Stimulated activated CD8-positive, alpha-beta memory T cell treated with anti-CD3 and anti-CD28 coated beads, Interleukin-15, amount 100 ng/mL, for 48 hours (primary cell): ENCODE measurements at places on chromosomes 1 and 21.

GRCh38 chr1:48760857-48761256, 15.8 kb downstream of the BEND5 start:
- no peak for DNase-seq

DNA sequence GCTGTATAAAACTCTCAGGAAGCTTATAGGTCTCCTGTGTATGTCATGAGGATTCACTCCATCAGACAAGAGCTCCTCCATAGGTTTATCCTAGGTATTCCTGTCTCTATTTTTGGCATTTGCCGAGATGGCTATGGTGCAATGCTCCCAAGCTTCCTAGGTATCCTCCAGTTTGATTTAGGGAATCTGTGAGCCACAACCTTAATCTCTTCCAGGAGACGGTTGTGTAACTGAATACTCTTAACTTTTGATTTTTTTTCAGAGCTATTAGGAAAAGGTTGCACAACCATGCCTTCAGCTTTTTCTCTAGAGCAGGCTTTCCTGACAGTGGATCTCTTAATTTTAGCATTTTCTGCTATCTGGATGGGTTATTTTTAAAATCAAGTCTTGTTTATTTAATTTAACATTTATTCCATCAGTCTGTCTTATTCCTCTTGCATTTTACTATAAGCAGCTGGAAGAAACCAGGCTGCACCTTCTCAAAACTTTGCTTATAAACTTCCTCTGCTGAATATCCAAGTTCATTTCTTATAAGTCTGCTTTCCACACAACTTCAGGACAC, 69.4 kb upstream of the BACE2 start:
- DNase-seq: no peak

GRCh38 chr1:31645274-31645568, 545 bp upstream of the PEF1 start:
- DNase-seq: no peak

DNA sequence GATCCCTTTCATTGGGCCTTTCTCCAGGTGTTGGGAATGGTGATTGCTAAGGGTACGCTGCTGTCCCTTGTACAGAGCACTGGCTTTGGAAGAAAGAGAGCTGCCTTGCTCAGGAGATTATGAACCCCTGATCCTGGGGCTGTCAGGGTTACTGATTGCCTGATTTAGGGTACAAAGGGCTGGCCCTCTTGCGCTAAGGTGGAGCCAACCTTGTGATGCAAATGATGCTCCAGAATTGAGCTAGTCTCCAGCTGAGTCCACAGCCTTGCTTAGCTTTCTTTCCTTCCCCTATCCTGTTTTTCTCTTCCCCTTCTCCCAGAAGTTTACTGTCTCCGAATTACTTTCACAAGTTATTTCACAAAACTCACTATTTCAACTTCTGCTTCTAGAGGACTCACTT, 334.7 kb downstream of the AMY1C start:
- DNase-seq: no peak

DNA sequence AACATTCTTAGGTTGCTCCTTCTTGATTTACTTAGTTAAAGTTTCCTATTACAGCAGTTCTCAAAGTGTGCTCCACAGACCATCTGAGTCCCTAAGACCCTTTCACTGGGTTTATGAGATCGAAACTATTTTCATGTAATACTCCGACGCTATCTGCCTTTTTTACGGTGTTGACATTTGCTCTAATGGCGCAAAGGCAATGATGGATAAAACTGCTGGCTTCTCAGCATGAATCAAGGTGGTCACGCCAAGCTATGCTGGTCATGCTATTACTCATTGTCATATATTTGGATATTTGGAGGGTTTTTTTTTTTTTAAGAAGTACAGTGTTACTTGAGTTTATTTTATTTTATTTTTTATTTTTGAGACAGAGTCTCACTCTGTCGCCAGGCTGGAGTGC, 235.1 kb downstream of the KIF26B start:
- DNase-seq: no peak

DNA sequence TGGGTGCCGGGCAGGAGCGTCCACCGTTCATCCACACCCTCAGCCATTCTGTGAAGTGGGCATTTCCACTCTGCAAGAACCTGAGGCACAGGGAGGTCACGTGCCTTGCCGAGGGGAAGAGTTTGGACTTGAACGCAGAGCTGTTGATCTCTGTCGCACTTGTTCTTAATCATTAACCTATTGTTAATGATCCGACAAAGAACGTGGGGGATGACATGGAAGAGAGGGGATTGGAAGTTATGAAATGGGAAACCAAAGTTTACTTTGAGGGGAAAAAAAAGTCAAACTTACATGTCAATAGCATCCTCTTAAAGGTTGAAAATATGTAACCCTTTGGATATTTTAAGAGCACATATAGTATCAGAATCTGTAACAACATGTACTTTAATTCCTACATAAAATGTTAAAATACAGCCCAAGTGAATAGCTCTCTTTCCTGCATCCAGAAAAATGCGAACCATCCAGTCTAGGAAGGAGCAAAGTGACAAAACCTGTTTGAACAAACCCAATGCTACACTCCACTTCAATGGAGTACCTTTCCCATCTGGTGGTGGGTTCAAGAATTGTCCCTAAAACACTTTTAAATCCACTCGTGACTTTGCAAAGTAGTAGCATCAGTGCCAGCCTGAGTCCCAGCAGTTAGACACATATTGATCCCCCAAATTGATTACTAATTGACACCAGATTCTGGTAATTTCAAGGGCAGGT, 75.5 kb downstream of the SETD4 start:
- no peak for DNase-seq

GRCh38 chr1:200161801-200162200, 134.3 kb downstream of the NR5A2 start:
- no peak for DNase-seq

GRCh38 chr1:57966340-57966739, 542.5 kb upstream of the DAB1 start:
- DNase-seq: no peak

DNA sequence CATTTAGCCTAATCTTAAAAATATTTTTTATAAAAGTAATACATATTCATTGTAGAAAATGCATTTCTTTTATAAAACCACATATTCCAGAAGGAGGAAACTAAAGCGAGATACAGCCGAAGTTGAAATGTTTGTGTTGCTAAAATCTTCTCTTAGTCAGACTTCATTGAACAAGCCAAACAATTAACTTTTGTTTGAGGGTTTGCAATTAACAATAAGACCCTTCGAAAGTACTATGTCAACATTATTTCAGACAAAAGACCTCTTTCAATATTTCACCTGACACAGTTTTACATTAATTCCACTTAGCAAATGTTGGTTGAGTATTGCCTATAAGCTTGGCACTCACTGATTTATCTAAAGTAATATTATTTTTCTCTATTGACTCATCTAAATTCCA, 354.0 kb upstream of the ADAMTS5 start:
- no peak for DNase-seq

DNA sequence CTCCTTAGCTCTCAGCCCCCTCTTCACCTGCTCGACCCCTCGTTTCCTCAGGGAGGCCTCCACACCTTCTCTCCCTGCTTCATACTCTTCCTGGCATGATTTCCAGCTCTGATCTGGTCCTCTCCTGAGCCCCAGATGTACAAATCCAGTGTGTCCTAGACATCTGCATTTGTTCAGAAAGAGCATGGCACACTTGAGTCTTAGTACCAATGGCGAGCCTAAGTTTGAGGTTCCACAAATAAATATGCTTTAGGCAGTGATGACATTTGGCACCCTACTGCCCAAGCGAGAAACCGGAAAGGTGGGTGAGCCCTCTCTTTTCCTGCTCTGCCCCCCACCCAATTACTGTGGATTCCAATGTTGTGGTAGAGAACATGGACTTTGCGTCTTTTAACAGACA, 34.0 kb downstream of the ATP1A1 start:
- no peak for DNase-seq

- DNase-seq: no peak
Observed at GRCh38 chr1:103959565-103959964, 209.9 kb downstream of the AMY1C start.

- no peak for DNase-seq
Observed at GRCh38 chr1:39995973-39996393, 41.0 kb downstream of the MFSD2A start.

DNA sequence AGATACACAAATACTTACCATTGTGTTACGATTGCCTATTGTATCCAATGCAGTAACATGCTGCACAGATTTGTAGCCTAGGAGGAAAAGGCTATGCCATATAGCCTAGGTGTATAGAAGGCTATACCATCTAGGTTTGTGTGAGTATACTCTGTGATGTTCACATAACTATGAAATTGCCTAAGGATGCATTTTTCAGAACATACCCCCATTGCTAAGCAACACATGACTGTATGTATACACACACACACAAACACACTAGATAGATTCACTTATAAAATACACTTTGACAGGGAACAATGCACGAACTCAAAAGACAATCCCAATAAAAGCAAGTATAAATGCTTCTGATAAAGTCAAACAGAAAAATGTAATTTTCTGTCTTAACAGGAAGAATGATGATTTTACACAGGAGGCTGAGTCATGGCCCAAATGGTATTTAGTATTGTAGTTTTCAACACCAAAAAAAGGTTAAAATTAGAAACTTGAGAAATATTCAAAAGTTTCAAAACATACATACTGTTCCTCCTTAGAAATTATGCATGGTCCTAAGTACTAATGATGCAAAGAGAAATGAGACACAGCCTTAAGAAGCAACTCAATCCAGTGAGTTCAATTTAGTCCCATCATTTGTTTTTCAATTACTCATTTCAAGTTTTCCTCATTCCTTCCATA, 12.2 kb downstream of the FH start:
- no peak for DNase-seq

DNA sequence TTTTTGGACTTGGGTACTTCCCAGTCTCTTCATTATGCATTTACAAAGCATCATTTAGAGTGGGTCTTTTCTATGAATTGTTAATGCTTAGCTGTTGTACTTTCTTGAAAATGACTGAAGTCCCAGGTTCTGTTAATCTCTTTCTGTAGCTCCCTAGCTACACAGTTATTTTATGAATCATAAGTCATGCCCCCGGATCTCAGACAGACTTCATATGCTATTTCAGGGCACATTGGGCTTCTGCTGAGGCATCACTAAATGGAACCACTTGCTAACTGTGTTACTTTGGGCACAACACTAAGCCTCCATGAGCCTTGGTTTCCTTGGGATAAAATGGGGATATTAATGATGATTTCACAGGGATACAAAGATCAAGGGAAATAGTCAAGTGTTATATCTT, 55.5 kb upstream of the RBM15 start:
- DNase-seq: no peak

- no peak for DNase-seq
Observed at GRCh38 chr1:36178471-36179219, 22.7 kb downstream of the MAP7D1 start.

DNA sequence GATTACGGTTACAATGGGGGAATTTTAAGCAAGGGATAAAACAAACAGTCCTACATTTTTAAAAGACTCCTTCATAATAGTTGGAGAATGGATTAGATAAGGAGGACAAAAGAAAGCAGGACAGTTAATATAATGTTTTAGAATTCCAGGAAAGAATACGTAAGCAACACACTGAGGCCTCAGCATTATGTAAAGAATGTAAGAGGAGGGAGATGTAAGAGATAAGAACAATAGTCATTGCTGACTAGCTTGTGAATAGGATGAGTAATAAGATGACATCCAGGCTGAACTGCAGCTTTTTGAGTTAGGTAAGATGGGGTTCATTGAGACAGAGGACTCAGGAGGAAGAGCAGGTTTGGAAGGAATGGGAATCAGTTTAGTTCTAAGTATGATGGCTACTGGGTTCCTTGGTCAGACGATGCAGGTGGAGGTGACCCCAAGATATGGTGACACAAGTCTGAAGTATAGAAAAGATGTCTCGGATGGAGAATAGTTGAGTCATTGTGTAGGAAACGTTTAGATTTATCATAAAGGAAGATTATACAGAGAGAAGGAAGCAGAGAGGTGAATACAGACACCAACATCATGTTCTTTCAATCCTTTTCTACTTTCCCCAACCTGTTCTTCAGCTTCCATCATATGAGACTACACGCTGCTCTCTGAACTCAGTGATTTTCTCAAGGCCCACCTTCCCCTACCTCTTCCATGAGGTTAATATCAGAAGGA, 372.8 kb downstream of the PTBP2 start:
- DNase-seq: no peak

DNA sequence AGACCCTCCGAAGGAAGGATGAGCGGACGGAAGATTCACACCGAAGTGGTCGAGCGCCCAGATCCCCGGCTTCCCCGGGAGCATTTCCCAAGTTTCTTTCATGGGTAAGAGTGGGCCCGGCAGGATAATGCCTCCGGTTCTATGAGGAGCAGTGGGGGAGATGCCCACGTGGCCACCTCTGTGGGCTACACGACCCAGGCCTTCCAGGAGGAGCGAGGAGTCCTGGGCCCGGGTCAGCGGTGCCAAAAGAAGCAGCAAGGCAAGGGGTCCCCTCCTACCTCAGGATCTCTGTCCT, 7.9 kb upstream of the NBPF11 start:
- DNase-seq: no peak

- DNase-seq: no peak
Observed at GRCh38 chr1:183941001-183941400, 96.5 kb downstream of the COLGALT2 start.

GRCh38 chr1:153348511-153349362, at the start of gene PGLYRP4:
Gene PGLYRP4, minus strand, starts transcription at chr1:153348841. Its CDS starts 909 bp downstream, at chr1:153347932.
- no peak for DNase-seq

GRCh38 chr1:114173680-114174079, 20.0 kb upstream of the SYT6 start:
- DNase-seq: no peak

DNA sequence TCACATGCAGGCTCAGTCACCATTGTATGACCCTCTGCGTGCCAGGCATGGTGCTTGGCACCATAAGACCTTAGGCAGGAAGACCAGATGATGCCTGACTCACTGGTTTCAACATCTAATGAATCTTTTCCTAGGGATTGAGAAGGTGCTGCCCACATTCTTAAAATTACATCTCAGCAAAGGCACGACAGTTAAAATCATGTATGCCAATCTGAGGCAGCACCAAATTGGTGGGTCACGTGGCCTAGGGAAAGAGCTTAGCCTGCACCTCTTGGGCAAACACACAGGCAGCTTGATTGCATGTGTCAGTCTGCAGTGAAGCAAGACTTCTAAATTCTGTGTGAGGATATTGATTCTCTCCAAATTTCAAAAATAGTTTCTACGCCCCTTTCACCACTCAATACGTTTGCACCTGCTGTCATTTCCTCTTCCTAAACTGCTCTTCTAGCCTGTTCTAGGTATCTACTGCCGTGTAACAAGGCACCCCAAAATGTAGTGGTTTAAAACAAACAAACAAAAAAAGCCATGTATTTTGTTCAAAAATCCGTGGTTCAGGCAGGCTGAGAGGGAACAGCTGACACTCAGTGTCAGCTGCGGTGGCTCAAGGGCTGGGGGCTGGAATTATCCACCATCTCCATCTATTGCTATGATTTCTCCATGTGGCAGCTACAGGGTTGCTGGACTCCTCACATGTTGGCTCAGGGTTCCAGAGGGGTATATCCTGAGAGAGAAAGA, 160.2 kb upstream of the FGGY start:
- DNase-seq: no peak

GRCh38 chr1:36988741-36989193, 45.5 kb downstream of the GRIK3 start:
- no peak for DNase-seq

GRCh38 chr21:39489380-39489924, 37.7 kb downstream of the SH3BGR start:
- no peak for DNase-seq
